Fibroblast of skin of left quadriceps (primary cell): ENCODE measurements at places on chromosomes 3 and 15.

DNA sequence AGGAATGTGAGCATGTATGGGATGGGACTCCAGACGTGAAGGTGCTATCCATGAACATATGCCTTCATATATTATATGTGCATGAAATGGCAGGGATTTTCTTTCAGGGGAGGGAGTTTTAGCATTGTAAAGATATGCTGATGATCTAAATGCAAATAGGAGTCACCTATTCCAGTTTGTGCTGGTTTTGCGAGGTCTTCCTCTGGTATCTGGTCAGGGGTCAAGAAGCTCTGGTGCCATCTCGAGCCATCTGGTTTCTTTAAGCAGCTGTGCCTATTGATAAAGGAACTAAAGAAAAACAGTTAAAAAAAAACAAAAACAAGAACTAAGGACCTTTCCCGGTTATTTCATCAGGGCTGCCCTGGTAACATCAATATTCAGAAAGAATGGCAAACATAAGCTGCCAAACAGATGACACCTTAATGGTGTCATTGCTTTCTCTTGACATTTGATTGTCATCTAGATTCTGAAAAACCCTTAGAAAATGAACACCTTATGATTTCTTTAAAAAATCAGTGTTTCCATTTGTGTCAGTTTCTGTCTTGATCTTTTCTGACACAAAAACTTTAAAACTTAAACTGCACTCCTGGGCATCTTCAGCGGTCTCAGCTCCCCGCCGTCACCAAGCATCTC is 22.7 kb downstream of the APH1B start:
- no peak for DNase-seq

DNA sequence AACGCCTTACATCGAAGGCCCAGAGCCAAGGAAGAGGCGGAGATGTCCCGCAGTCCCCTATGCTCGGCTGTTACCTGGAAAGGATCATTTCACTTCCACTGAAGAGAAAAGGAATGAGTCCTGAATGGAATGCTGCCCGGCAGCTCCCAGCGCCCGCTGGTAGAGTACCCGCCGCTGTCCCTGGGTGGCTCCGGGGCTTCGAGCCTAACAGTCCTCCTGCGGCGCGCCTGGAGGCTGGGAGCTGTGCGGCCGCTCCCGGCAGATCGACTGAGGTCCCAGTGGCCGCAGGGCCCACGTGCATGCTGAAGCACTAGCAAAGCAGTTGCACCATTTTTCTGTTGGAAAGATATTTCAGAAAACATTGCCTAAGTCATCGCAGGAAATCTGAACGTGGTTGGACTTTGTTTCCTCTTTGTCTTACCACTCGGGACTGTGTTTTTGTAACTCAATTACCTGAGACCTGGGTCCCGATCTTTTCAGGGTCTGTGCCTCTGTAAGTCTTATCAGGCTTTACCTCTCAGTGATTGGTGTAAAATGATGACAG is 984 bp downstream of the RNU6-1 start:
- no peak for DNase-seq

DNA sequence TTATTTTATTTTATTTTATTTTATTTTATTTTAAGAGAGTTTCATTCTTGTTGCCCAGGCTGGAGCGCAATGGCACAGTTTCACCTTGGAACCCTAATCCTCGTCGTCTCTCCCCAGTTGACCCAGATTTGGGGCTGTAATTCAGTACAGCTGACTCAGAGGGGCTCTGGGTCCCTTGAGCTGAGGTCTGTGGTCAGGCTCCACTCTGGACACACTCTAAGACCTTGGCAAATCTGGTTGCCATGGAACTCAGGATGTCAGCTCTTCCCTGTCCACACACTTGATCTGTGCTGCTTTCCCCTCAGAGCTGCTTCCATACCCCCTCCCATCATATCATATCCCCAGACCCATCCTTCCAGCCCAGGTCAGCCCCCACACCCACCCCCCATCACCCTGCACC is 675 bp upstream of the CYP11A1 start:
- no peak for DNase-seq

DNA sequence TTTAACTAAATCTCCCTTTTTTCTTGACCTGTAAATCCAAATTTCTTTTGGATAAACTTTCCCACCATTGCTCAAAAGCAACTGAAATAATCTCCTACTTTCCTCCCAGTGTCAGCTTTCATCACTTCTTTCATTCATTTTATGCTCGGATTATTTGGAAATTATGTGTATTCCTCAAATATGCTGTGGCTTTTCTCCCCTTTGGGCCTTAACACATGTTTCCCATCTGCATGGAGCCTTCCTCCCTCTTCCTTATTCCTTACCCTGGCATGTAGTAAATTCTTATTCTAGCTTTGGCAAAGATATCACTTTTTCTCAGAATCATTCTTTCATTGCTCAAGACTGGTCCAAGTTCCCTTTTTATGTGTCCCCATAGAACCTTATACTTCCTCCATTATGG is 41.8 kb upstream of the TUSC7 start:
- no peak for DNase-seq

GRCh38 chr3:70308760-70309159 is 3.7 kb downstream of the MDFIC2 start:
- no peak for DNase-seq

DNA sequence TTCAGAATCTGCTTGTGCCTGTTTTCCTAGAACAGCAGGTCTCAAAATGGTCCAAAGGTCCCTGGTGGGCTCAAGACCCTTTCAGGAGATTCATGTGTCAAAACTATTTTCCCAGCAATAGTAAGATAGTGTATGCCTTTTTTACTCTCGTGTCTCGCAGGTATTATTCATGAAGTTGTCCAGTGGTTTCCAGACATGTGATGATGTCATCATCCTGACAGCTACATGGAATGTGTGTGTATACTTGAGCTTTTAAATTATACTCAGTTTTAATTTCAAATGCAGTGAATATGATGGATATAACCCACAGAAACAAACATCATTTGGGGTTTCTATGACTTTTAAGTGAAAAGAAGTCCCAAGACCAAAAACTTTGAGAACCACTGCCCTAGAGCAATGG is 288.6 kb downstream of the NTRK3 start:
- DNase-seq, result no peak

DNA sequence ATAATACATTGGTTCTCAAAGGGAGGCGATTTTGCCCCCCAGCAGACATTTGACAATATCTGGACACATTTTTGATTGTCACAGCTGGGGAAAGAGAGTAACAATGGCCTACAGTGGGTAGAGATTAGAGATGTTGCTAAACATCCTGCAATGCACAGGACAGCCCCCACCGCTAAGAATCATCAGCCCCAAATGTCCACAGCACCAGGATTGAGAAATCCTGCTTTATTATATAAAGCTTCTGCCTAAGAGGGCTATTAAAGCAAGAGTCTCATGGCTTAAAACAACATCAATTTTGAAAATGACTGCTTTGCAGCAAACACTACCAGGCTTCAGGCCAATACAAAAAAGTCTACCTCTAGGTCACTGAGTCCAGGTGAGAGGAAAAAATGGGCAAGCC is 68.2 kb downstream of the NTRK3 start:
- DNase-seq, result no peak

GRCh38 chr3:123327480-123327879 is 121.4 kb downstream of the ADCY5 start:
- no peak for DNase-seq

DNA sequence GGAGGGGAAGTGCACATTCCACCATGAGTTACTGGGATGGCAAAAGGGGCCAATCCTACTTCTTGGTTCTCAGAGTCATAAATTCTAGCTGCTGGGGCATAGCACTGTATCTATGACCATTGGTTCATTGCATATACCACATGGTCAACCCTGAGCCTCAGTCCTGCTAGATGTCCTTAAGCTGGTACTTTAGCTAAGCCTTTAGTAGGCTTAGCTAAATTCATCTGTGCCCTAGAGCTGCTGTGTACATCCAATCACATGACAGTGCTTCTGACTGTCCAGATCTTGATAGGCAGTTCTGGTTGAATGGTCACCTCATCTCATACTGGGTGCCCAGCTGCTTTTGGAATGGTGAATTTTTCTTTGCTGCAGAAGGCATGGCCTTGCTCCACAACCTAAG is 8.2 kb downstream of the NDUFB4 start:
- DNase-seq, result no peak

DNA sequence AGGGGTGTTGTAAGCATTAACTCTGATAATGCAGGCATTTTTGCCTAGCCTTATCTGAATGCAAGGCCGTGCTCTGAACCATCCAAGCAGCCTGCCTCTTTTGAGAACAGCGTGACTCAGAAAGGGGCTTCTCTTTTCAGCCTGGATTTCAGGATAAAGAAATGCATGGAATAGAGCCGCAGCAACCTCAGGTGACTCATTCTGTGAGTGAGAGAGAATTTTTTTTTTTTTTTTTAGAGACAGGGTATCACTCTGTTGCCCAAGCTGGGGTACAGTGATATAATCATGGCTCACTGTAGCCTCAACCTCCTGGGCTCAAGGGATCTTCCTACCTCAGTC is 20.6 kb upstream of the PDE8A start:
- peak; percentile 58 for DNase-seq

DNA sequence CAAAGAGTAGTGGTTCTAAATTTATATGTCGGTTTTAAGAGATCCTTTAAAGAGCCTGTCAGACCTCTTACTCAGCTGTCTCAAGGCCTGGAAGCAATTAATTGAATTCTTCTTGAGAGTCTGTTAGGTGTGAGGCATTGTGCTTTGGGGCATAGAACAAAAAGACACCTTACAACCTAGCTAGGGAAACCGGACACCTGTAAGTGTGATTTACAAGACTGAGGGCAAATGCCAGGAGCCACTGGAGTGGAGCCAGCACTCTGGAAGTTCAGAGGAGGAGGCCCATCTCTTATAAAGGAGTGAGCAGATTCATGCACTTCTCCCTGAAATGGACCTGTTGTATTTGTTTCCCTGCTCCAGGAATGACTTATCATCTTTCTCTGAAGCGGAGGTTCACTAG is 97.7 kb upstream of the NUDT16 start:
- no peak for DNase-seq

- no peak for DNase-seq
Measured at GRCh38 chr15:50463423-50464358, 39.5 kb downstream of the USP8 start.

DNA sequence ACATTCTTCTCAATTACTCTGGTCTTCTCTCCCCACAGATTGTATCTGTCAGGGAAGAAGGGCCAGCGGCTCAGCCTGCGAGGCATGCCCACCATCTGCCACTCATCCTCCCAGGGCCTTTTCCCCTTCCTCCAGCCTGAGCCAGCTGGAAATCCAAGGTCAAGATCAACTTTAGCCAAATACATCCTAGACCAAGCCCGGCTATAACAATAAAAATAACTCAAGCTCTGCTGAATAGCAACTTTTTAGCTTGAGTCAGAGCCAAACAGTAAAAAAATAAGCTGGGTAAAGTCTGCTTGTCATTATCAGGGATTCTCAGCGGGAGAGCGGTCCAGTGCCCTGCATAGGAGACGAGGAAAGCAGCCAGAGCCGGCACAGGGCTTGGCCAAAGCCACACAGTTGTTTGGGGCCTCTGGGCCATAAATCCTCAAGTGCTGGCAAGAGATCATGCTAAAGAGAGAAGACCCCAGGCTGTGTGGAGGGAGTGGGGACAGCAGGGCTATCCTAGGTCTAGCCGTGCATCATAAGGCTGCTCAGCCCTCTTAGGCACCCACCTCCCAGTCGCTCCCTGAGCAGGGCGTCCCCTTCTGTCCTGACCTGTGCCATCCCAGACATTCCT is 76.2 kb upstream of the HERC1 start:
- DNase-seq, result peak; percentile 43

- peak; percentile 11 for DNase-seq
Measured at GRCh38 chr3:108283006-108283405, 13.3 kb upstream of the HHLA2 start.

DNA sequence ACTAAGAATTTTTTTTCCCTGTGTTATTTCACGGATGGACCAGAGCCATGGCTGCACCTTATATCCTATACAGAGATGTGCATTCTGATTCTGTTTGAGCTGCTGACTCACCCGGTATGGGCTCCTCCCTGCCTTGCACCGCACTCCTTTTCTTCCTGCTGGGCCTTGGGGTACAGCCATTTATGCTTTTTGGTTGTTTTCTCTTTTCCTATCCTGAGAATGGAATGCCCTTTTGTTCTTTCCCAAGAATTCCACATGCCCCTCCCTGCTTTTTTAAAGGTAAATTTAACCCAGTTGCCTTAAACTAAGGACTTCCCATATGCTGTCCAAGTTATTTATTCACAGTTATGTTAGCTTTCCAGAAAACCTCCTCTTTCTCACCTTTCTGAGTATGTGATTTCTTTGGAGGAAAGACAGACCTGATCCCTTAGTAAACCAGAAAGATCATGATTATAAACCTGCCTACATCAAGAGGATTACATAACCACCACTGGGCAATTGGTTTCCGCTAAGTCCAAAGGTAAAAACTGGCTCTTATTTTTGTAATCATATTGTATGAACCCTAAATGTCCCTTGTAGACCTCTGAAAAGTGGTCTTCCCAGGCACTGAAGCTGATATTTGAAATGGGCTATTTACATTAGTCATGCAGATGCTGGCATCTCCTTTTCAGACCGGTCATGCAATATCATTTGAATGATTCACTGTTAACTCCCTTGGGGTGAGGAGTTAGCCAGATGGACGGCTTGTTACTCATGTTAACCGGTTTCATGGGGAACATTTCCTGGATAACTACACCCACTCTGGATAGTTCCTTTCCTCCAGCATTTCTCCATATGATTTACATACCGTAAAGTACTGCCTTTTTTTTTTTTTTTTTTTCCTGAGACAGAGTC is 45.5 kb downstream of the TMOD3 start:
- peak; percentile 97 for DNase-seq

GRCh38 chr3:71987089-71987735 is 202.3 kb upstream of the PROK2 start:
- no peak for DNase-seq

- peak; percentile 85 for DNase-seq
Measured at GRCh38 chr15:58447271-58448010, 15.7 kb downstream of the LIPC start.

DNA sequence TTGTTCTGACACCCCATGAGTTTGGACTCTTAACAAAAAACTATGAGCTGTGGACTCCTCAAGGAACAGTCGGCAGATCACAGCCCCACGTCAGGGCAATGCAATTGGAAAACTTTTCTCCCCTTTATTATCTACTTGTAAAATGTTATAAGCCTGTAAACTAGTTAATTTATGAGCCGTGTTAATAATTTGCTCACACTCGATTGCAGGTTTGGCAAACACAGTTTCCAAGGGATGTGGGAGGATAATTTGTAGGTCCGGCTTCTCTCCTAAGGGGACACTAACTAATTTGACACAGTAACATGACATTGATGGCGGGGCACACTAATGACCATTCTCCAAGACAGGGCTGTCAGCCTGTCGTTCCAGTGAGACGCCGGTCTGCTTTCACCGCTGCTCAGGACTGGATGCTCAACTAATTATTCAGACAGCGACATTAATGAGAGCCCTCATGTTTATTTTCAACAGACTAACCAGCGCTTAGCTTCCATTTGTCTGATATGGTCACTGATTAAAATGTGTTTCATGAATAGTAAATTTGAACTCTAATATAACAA is 222.1 kb downstream of the FOXP1 start:
- DNase-seq, result no peak
